Large intestine (tissue), 12 donors: ENCODE measurements at places on chromosomes 4 and X.

GRCh38 chr4:139266583-139267257 lies 13.3 kb downstream of the MGARP start:
- peak; percentile 61 for DNase-seq

DNA sequence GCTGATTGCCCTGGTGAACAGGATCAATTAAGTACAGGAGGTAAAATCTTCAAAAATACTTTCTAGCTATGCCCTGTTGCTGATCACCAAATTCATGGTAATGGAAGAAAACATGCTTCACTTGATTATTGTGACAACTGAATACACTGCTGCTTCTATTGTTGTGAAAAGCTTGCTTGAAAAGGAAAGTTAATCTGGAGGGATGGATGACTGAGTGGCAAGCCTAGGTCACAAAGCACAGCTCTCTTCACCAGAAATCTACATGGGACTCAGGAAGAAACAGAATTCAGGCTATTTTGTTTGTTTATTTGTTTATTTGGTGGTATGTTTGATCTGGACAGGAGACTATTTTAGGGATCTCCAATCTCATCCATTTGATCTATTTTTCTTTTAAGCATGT lies 182.0 kb downstream of the MGST2 start:
- no peak for DNase-seq

GRCh38 chr4:52894443-52894842 lies 32.3 kb downstream of the RASL11B start:
- DNase-seq = no peak

DNA sequence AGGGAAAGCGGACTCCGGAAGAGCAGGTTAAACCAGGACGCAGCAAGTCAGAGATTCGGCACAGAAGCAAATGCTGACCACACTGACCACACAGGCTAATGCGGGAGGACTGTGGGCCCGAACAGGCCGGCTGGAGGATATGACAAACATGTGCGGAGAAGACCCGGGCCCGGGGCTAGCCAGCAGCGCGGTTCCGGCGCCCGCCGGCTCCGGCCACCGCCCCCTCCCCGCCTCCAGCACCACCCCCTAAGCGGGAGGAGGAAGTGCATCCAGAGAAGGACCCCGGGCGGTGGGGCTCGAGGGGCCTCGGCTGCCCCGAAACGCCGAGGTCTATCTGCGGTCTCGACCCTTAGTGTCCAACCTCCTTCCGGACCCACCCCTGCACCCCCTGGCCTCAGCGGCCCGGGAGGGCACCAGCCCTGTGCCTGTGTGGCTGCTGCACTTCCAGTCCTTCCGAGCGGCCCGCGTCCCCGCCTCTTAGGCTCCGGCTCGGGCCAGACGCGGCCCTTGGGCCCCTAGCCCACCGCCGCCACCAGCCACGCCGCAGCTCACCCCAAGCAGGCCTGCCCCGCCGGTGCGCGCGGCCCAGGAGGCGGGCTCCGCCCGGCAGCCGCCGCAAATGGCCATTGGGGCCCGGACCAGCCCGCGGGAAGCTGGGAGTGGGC lies 2.1 kb downstream of the ELOVL6 start:
- peak; percentile 78 for DNase-seq

DNA sequence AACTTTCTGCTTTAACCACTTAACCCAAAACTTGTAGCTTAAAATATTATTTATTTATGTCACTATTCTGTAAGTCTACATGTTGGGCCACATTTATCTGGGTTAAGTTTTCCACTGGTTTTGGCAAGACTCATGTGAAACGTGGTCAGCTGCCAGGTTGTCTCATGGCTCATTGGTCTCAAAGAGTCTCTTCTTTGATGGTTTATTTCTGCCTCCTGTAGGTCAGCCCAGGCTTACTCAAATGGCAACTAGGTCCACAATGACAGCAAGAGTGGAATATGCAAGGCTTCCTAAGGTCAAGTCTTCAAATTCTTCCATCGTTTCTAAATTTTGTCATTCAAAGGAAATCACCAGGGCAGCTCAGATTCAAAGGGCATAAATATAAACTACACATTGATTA lies 828.7 kb downstream of the PCDH7 start:
- DNase-seq = no peak

DNA sequence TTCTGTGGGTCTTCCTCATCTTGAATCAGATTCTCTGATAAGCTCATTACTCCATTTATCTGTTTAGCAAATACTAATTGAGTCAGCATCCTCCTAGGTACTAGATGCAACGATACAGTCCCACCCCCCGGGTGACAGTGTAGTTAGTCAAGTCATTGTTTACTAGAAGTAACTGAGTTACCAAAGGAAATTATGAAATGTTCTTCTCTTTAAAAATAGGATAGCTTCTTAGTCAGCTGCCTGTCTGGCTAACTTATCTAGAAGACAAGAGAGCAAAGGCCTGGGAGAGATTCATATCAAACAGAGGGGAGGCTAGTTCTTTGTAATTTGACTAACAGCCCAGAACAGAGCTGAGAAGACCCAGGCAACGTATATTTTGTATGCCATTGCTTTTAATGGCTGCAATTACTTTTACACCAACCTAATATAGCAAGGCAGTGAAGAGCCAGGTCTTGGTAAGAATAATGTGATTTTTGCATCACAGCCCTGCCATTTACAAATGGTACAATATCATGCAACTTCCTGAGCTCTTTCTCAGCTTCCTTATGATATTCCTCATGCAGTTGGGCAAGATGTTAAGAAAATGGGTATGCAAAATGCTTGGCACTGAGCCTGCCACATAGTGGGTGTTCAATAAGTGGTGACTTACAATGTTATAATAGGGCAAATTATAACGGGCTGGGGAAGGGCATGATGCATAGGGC lies 149.9 kb downstream of the CHIC2 start:
- no peak for DNase-seq

DNA sequence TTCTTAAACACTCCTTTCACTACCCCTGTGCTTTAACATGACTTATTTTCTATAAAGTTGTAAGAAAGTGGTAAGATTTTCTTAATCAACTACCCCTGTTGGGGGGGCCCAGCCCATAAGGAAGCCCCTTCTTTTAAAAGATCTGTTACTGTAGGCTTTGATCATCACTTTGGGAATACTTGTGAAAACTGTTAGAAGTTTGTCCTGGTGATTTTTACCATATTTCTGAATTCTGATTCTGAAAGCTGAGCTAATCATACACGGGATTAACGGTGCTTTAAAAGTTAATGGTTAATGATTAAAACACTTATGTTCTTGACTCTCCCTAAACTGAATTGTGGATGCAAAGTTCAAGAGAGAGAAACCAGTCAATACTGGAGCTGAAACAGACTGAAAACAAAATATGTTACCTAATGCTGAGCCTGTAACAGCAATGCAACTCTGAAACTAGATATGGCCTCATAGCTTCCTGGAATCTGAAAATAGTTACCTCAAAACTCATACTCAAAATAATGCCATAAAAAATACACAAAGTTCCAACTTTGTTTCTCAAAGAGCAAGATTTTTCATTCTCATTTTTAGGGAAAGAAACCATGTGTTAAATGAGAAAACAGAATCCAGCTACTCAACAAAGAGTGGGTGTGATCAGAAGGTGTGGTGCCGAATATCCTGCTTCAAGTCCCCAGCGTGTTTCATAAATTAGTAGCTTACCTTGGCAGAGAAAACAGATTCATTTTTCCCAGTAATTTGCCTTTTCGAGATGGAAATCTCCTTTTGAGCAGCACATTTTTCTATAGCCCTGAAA lies 31.6 kb downstream of the ADH7 start:
- DNase-seq = peak; percentile 90

DNA sequence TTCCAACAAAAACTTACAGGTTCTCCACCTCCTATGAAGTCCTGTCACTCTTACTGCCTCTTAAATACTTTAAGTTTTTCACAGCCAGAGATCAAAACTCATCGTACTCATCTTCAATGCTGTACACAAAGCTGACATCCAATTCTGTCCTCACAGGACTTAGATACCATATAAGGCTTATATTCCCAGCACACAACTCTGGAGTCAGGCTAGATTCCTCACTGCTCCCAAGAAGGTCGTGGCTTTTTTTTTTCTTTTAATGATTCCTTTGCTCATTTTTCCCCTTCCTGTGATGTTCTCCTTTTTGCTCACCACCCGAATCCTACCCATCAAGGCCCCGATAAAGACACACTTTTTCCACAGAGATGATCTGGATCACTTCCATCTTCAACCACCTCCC lies 914 bp downstream of the TRAPPC2 start:
- DNase-seq = no peak
